ENCODE measurements at places on chromosomes 2 and 18.

DNA sequence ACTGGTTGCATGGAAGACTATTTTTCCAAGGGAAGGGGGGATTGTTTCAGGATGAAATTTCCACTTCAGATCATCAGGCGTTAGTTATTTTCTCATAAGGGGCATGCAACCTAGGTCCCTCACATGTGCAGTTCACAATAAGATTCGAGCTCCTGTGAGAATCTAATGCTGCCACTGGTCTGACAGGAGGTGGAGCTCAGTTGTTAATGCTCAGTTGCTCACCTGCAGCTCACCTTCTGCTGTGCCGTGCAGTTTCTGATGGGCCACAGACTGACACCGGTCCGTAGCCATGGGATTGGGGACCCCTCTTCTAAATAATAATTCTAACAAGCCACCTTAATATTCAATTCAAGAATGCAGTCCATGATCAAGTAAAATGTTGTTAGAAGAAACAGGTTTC lies 34.9 kb downstream of the PLCL1 start:
- no peak for DNase-seq

GRCh38 chr2:121429119-121429903 lies 101.4 kb upstream of the RNU4ATAC start:
- no peak for DNase-seq

DNA sequence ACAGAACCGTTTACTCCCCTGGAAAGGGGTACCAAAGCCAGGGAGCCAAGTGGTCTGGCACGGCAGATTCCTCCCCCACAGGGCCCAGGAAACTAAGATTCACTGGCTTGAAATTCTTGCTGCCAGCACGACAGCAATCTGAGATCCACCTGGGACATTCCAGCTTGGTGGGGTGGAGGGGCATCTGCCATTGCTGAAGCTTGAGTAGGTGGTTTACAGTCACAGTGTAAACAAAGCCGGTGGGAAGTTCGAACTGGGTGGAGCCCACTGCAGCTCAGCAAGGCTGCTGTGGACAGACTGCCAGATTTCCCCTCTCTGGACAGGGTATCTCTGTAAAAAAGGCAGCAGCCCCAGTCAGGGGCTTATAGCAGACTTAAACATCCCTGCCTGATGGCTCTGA lies 901.7 kb upstream of the LRRTM1 start:
- no peak for DNase-seq

- DNase-seq = no peak
Measured at GRCh38 chr2:158829167-158829566, 34.0 kb downstream of the DAPL1 start.

DNA sequence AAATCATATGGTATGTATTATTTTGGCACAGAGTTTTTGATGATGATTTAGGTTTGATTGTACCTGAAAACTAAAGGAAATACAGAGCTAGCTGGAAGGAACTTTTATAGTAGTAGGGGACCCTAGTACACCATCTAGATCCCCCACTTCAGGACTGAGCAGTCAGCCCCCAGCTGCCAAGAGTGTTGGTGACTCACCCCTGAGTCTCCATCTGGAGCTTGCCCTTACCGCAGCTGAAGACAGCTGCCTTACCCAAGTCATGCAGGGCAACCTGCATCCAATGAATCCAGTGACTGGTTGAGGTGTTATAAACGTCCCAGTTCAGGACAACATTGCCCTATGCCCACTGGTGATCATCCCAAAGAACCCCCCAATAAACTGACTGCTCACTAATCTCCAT lies 15.3 kb downstream of the PMS1 start:
- DNase-seq = peak; percentile 69

DNA sequence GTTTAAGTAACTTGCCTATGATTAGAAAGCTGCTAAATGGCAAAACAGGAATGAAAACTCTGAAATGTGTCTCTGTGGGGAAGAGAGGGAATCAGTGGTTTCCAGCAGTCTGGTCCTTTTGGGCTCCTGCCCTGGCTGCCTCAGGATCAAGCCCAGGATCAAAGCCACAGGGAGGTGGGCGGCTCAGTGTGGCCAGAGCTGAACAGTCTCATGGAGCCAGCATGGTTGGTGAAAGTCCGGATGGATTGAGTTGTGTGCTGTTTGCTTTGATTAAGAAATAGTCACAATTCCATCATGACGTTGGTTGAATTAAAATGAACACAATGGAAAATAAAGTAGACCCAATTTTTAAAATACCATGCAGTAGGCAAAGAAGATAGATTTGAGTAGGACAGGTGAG lies 344.2 kb downstream of the LPIN1 start:
- no peak for DNase-seq

All from A172 (cell line).